Right cardiac atrium (tissue), 5 donors: ENCODE measurements at places on chromosomes 3 and 15. TPM values are rescaled to one million over a fixed set of nuclear protein-coding genes. Genes with fewer than 3 reads are reported as not detected.

- DNase-seq: no peak
Observed at GRCh38 chr3:178010306-178010705, 525.9 kb upstream of the KCNMB2 start.

- DNase-seq: peak; percentile 23
Observed at GRCh38 chr15:29554531-29554930, 267.7 kb downstream of the TJP1 start.

- peak; percentile 60 for DNase-seq
Observed at GRCh38 chr15:44729408-44730127, 6.8 kb upstream of the TRIM69 start.

- no peak for DNase-seq
Observed at GRCh38 chr3:59774634-59775033, 724.8 kb upstream of the CFAP20DC start.

CIB2 gene
- polyA plus RNA-seq: 55.0 TPM

DNA sequence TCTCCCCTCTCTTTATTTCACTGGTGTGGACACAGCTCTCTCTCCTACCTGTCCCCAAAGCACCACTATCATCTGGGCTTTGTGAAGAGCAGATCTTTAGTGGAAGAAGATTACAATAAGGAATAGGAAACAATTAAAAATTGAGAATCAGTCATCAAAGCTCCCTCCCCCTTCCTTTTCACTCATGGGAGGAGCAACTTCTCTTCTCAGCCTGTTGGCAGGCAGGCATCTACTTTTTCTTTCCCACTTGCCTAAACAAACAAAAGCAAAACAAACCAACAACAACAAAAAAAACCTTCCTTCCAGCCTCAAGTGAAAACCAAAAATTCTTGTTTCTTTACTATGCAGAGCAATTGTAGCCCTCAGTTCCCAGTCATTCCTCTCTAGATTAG is 125.5 kb upstream of the BHLHE40 start:
- no peak for DNase-seq

KBTBD12 gene
- polyA plus RNA-seq: 4.3 TPM

DNA sequence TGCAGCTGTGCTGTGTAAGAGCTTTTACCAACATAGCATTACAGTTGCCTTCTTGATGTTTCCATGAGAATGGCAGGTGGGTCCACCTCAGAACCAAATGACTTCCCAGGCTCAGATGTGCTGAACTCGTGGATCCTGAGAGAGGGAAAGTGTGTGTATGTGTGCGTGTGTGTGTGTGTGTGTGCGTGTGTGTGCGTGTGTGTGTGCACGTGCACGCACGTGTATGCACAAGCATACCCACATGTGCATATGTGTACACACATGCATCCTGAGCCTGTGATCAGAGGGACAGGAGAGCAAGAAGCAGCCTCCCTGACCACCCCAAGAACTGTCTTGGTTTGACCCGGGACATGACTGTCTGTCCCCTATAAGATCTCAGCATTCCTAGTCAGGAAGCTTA is 48.1 kb downstream of the CHDH start:
- DNase-seq: no peak

DNA sequence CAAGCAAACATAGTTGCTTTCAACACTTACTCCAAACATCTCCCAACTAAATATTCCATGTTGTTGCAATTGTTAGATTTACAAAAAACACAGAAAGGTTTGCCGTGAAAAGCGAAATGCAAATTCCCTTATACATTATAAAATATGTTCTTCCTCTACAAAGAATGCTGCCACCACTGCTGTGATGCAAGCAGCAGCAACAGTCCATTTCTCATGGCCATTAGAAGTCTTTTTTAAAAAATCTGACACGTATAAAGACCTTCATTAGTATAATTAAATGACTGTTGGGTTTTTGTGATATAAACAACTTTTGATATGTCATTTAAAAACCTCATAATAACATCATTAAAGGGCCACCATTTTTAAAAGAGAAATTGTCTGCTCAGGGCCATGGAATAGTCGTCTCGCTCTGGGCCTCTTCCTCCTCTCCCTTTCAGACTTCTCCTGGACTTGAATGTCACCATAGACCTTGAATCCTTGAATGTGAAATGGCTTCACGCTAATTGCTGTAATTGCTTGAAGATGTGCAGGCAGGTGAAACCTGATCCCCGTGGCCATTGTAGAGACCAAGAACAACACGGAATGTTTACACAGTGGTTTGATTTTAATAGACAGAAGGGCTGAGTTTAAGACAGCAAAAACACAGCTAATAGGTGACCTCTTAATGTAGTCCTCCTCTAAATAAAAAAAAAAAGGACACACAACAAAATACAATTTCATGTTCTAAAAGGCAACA is 450.4 kb downstream of the FOXP1 start:
- DNase-seq: no peak

TIMP4 gene
- polyA plus RNA-seq: 18.6 TPM

GRCh38 chr3:73451301-73451944 is 173.3 kb downstream of the PDZRN3 start:
- DNase-seq: no peak

TM4SF1 gene
- 130 TPM for polyA plus RNA-seq

DNA sequence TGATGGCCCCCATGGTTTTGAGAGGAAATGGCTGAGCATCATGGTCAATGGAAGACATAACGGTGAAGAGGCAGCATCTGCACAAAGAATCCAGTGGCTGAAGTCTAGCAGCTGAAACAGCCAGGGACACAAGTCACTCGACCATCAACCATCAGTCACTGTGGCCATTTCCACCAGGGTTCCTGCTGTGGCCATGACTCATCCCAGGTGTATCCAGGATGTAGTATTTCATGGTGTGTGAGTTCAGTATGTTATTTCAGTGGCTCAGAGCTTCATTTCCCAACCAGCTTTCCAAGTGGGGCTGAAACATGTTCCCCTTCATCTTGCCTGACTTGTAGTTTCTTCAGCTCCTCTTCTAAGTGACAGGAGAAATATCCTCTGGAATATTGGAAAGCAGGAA is 47.8 kb upstream of the WNT5A start:
- DNase-seq: no peak

- no peak for DNase-seq
Observed at GRCh38 chr3:137988982-137989381, 21.0 kb upstream of the CLDN18 start.

RFTN1 gene
- polyA plus RNA-seq: 21.2 TPM

- DNase-seq: no peak
Observed at GRCh38 chr3:80190051-80190450, 422.3 kb upstream of the ROBO1 start.

GRCh38 chr15:28903555-28903954 is 17.8 kb downstream of the APBA2 start:
- no peak for DNase-seq

DNA sequence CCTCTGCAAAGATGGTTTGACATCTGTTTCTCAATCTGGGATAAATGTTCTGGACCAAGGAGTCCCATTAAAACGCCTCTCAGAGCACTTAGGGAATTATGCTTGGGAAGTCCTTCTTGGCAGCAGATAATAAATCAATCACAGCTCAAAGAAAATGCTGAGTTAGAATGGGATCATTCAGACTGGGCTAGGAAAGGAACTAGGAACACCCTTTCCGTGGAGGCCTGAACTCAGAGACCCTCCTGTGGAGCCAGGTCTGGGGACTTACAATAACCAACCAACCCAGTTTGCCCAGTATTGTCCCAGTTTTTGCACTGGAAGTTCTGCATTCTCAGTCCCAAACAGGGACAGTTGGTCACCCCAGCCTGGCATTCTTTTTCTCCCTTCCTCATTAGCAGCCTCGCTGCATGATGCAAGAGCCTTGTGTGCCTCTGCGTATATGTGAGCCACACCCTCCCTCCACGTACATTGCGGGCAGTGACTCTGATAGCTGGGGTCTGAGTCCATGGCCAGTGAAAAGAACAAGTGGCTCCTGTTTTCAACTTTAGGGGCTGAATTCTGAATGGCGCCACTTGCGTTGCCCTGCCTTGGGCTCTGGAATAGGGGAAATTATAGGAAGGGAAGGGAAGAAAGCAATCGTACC is 88.7 kb downstream of the SEMA5B start:
- peak; percentile 68 for DNase-seq

GRCh38 chr15:34753236-34753894 is 1.4 kb downstream of the GJD2 start:
- peak; percentile 33 for DNase-seq

DNA sequence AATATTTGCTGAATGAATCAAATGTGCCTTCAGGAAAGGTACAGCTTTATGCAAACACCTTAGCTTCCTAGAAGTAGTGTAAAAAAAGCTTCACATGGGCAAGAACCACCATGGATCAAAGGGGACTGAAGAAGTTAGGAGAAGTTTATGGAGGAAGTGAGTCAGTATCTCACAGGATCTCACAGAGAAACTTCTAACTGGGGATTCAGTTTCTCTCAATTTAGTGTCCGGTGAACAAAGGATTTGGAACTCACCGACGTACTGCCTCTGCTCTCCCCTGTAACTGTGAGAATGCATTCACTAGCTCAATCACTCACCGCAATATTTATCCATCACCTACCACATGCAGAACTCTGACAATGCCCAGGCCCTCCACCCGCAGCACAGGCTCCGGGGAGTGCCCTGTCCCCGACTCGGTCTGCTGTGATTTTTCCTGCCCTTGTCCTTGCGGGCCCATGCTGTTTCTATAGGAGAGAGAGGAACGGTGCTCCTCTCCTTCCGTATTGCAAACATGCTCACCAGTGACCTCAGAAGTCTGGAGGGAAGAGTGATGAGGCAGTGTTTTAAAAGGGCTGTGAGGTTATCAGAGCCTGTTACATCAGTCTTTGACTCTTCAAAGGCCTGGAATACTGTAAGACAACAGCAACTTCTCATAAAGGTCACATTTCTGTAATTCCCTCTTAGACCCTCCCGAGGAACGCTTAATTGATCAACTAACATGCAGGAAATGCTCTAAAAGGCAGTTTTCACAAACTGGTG is 222.5 kb upstream of the ICE2 start:
- no peak for DNase-seq

- DNase-seq: no peak
Observed at GRCh38 chr15:70079888-70080287, 17.8 kb downstream of the TLE3 start.

- no peak for DNase-seq
Observed at GRCh38 chr3:34675383-34676120, 877.1 kb downstream of the PDCD6IP start.

TEX55 gene
- polyA plus RNA-seq: not detected

CCDC9B gene
- polyA plus RNA-seq: 99.7 TPM

GRCh38 chr3:36893137-36893557 is 51.7 kb downstream of the TRANK1 start:
- peak; percentile 60 for DNase-seq

SNTN gene
- polyA plus RNA-seq: not detected

C3orf70 gene
- polyA plus RNA-seq: 1.7 TPM

MCF2L2 gene
- 0.07 TPM for polyA plus RNA-seq
